Endothelial cell of umbilical vein (primary cell): ENCODE measurements at places on chromosomes 2 and 18. TPM values are rescaled to one million over a fixed set of nuclear protein-coding genes. Genes with fewer than 3 reads are reported as not detected.

Gene SKOR2
- not detected in 2 replicates for total RNA-seq

Gene HAAO
- 0.60 and 0.82 TPM in 2 replicates for total RNA-seq

DNA sequence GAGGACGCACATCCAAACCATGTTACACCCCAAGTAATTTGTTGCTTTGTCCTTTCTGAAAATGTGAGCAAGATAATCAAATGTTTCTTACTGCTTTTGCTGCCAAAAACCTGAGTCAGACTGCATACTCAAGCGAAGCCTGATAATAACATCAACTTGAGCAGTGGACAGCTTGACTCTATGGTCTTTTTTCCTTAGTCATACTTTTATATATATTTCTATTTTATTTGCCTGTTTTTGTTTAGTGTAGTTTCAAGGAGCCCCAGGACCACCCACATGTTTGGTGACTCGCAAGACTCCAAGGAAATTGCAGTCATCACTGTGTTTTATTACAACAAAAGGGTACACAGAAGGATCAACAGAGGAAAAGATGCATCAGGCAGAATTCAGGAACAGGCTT, 688.4 kb upstream of the PIK3C3 start:
- no peak for DNase-seq

- DNase-seq, result peak; percentile 4
Measured at GRCh38 chr2:105834931-105835330, 90.2 kb downstream of the NCK2 start.

DNA sequence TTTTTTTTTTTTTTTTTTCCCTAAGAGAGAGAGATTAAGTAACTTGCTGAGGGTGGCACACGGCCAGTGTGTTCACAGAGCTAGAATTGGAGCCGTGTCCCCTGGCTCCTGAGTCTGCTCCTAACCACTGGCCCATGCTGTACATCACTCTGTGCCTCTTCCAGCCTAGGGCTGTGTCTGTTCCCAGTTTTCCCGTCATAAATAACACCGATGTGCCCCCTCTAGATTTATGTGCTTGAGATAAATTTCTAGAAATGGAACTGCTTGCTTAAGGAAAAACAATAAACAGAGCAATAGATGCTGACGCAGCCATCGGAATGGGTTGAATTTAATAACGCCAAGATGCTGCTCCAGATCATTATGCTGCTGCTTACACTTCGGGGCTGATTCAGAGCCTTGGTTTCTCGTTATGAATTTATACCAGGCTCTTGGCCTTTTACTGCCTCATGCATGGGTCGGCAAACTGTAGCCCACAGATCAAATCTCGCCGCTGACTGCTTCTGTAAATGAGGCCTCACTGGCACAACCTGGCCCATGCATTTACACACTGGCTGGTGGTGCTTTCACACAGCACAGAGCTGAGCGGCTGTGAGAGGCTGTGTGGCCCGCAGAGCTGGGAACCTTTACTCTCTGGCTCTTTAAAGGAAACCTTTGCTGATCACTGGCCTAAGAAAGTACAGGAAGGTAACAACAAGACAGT, 58.1 kb downstream of the NDUFA10 start:
- no peak for DNase-seq
